ENCODE measurements at places on chromosomes 2 and 18.

GRCh38 chr2:235234736-235235135 lies 259.1 kb upstream of the AGAP1 start:
- no peak for DNase-seq

DNA sequence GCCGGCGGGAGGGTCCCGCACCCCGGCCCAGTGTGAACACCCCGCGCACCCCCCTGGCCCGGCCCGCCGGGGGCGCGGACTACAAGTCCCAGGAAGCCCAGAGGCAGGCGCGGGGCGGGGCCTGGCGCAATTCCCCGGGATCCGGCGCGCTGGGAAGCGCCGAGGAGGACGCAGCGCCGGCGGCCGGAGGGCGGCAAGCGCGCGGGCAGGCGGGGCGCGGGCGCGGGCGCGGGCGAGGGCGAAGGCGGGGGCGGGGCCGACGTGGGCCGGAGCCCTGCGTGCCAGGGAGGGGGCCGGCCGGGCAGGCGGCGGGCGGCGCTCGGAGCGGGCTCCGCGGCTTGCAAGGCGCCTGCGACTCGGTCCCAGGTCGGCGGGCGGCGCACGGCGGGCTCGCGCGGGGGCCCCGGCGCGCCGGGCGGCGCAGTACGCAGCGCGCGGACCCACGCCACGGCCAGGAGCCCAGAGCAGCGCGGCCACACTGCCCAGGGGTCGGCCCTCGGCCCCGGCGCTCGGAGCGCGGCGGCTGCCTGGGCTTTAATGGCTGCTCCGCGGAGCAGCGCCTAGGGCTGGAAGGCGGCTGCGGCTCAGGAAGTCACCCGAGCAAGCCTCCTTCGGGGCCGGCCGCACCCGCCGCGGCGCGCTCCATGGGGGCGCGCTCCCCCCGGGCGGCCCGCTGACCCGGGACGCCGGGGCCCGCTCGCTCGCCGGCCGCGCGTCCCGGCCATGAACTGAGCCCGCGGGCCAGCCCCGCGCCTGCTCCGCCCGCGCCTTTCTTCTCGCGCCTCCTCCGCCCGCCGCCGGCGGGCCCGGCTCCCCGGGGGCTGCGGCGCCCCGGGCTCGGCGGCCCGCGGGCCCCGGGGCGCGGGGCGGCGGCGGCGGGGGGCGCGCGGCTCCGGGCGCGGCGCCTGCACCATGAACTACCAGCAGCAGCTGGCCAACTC lies at the start of gene AGAP1:
Gene AGAP1 (plus strand): TSS at position 269 of the 941 bp plus-strand sequence.
- peak; percentile 93 for DNase-seq

GRCh38 chr2:43458014-43458628 lies 137.7 kb downstream of the THADA start:
- no peak for DNase-seq

DNA sequence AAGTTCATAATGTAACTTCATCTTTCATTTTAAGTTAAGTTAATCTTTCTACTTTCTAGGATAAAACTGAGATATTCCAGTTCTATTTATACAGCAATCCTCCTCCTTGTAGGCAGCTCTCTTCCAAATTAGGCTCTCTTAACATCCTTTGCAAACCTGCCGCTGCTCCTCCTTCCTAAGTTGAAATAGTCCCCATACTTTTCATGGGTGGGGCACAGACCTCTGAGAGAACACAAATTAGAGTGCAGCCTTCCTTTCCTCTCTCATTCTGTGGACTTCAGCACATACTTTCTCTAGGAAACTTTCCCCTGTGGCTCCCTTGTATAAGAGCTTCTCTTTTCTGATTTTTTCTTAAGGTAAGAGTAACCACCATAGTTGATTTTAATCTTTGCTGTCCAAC lies 28.3 kb downstream of the TWSG1 start:
- DNase-seq = peak; percentile 17

- no peak for DNase-seq
Measured at GRCh38 chr2:121577381-121577780, 46.7 kb downstream of the RNU4ATAC start.

DNA sequence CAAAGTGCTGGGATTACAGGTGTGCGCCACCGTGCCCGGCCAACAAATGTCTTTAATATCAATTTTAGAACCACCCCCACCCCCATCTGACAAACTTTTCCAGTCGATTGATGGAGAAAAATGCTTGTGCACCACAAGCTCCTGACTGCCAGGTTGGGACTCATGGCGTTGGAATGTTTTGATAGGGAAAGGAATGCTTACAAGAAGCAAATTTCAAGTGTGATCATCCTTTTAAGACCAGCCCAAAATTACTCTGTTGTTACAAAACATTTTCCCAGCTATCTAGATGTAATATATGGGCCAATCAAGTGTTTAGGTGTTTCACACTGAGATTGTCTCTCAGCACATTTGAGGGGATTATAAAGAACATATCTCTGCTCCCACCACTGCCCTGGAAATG lies 45.2 kb downstream of the UBXN4 start:
- no peak for DNase-seq

DNA sequence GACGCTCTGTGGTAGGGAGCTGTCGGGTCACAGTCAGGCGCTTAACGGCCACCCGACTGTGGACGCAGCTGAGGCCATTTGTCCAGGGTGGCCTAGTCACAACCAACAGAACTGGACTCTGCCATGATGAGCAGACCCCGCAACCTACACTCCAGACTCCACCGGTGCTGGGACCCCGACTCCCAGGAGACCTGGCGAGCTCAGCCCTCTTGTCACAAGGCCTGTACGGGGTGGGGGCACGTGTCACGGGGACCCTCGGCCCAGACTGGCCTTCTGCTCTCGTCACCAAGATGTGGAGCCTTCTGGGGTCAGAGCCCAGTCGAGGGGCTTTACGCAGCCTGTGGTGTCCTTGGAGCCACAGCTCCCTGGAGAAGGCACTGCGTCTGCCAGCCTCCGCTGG lies 22.5 kb downstream of the NFATC1 start:
- DNase-seq = no peak

- no peak for DNase-seq
Measured at GRCh38 chr2:233384811-233385488, 30.7 kb downstream of the DGKD start.

DNA sequence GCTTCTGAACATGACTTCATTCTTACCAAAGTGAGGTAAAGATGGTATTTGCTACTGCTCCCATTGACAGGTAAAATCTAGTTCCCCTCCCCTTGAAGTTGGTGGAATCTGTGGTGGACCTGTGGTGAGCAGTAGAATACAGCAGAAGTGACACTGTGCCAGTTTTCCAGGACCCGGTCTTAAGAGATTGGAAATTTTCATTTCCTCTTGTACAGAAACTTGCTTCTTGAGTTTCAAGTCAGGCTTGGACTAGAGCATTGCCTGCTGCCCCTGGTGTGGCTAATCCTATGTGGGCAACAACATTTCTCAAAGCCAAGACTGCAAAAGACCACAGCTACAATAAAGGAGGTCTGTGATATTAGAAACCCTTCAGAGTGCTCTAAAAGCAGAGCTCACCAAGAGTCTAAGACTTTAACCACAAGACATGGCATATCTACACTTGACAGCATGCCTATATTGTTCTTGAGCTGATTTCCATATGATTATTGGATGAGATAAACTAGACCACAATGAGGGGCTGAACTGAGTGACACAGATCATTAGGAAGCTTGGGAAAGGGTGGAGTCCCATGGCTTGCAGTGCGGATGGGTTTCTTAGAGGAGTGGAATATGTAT lies 458.1 kb downstream of the BCL11A start:
- DNase-seq = no peak

GRCh38 chr2:108910541-108911396 lies 78.3 kb downstream of the EDAR start:
- DNase-seq = peak; percentile 3

DNA sequence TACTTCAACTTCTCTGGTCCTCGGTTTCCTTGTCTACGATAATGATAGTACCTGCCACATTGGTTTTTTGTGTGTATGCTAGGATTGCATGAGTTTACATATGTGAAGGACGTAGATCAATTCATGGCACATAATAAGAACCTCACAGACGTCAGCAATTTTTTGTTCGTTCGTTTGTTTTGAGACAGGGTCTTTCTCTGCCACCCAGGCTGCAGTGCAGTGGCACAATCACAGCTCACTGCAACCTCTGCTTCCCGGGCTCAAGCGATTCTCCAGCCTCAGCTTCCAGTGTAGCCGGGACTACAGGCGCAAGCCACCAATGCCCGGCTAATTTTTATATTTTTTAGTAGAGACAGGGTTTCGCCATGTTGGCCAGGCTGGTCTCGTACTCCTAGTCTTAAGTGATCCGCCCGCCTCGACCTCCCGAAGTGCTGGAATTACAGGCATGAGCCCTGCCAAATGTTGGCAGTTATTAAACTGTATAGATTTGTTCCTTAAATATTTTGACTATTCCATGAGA lies 756 bp upstream of the SLC35F5 start:
- DNase-seq = no peak

- DNase-seq = no peak
Measured at GRCh38 chr2:144456680-144457079, 63.2 kb downstream of the ZEB2 start.

DNA sequence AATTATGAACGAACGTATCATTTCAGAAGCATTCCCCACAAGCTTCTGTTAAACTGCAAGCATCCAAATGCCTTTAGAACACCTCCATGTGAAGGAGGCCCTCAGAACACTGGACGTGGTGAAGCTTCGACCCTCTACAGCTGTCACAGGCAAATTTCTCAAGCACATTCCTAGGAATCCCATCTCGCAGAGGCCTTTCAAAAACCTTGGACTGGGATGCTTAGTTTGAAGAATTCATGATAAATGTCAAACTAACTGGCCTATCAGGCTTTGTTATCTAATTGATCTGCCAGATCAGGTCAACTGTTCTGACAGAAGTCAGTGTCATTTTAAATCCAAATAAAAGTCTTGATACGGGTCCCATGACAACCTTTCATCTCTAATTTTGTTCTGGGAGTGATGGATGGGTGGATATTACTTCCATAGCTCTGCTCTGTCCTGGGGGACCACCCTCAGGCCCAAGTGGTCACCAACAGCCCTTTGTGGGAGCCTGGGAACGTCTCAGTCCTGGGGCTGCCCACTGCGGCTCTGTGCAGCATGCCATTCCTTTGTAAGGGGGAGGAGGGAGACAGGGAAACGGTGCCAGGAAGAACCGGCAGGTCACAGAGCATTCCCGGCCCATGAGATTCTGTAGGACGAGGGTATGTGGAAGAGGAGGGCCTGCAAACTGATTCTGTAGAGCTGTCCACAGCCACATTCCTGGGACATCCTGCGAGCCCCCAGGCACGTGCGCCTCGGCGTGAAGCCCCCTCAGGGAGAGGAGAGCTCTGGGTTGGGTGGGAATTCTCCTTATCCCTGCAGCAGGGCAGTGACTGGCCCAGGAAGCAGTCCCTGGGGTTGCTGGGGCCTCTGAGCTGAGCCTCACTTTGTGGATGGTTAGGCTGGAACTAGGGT lies 59.1 kb upstream of the PXDN start:
- no peak for DNase-seq

DNA sequence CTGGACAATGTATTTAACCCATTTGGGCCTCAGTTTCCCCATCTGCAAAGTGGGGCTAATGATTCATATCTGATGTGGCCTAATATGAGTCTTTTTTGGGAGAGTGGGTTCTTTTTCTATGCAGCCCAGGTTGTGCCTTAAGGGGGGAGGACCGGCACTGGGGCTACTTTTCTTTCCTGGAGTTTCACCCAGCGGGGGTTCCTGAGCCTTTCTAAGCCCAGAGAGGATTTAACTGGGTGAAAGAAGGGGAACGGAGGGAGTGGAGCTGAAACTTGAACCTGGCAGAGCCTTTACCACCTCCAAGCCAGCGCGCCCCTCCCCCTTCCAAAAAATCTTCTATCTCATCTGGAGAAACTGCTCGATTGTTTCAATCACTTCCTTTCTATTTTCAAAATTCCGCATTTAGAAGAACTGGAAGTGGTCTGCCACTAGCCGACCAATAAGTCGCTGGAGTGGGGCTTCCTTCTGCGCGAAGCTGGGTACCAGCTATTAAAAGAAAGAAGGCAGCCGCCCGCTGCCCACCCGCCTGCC lies 205.0 kb upstream of the SMAD2 start:
- DNase-seq = peak; percentile 33

DNA sequence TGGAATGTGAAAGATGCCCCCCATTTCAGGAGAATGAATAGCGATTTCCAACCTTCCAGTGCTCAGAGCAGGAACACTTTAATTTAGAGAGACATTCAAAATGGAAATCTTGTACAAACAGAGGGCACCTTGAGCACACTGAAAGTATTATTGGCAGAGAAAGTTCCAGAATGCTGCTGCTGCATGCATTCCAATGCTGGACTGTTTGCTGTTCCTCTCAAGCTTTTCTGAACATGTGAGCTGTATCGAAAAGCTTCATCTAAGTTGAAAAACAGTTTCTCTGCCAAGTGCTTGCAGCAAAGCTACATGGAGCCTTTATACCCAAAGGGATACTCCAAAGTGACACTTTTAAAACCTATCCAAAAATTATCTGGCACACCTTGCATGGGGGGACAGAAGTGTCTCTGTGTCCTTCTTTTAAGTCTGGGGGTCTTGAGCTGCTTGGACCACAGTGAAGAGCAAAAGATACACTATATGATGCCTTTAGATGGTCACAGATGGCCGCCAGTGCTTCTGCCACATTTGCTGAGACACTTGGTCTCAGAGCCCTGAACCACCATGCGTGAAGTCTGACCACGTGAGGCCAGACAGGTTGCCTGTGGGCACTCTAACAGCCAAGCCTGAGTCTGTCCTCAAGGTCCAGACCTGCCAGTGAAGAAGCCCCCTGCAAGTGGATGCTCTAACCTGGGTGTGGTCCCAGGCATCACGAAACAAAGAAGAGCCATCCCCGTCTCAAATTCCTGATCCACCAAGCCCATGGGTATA lies 18.8 kb downstream of the UXS1 start:
- no peak for DNase-seq

Data from iPS-NIHi11 (cell line).